ENCODE measurements at places on chromosomes 16 and 17. TPM values are rescaled to one million over a fixed set of nuclear protein-coding genes. Genes with fewer than 3 reads are reported as not detected.
A peak's percentile ranks its signal among the peaks of the same experiment; 100 is the strongest.

GRCh38 chr17:9512323-9513168 lies 63.1 kb downstream of the STX8 start:
- no peak for DNase-seq
- H3K27ac ChIP-seq = no peak overlapping the region
- H3K4me1 ChIP-seq = no peaks in the 10 kb centered on the region
- H3K36me3 ChIP-seq = no peaks in the 10 kb centered on the region

CA7 gene
- not detected for total RNA-seq

KRTAP4-6 gene
- total RNA-seq = not detected

GRCh38 chr16:5393070-5393469 lies 295.5 kb upstream of the EEF2KMT start:
- no peaks in the 10 kb centered on the region for H3K36me3 ChIP-seq
- no peak for DNase-seq
- no peak overlapping the region for H3K27ac ChIP-seq
- H3K4me3 ChIP-seq = no peak overlapping the region

GRCh38 chr17:10737168-10737622 lies 7.4 kb upstream of the TMEM220 start:
- H3K36me3 ChIP-seq = no peaks in the 10 kb centered on the region
- H3K4me3 ChIP-seq = peak overlapping the region; percentile 11
- H3K27me3 ChIP-seq = no peaks in the 10 kb centered on the region
- DNase-seq = peak; percentile 81
- H3K27ac ChIP-seq = no peak overlapping the region

DNA sequence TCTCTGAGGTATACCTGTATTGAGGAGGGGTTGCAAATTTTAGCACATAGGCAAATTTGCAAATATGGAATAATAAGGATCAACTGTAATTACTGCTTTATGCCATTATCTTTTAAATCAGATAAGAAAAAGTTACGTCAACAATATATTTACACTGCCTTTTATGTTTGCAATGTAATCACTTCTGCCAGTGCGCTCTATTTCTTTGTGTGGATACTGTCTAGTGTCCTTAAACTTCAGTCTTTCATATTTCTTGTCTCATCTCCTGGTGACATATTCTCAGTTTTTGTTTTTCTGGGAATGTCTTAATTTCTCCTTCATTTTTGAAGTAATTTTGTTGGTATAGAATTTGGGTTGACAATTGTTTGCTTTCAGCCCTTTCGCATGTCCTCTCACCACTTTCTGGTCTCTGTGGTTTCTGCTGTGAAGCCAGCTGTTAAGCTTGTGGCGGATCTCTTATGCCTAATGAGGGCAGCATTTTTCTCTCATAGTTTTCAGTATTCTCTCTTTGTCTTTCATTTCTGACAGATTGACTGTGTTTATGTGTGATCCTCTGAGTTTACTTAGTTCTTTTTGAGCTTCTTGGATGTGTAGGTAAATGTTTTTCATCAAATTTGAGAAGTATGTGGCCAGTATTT lies 37.6 kb upstream of the ABCC11 start:
- no peak for DNase-seq
- no peak overlapping the region for H3K4me3 ChIP-seq
- no peak overlapping the region for H3K27ac ChIP-seq
- peaks cover 10% of the 10 kb centered on the region for H3K4me1 ChIP-seq

DNA sequence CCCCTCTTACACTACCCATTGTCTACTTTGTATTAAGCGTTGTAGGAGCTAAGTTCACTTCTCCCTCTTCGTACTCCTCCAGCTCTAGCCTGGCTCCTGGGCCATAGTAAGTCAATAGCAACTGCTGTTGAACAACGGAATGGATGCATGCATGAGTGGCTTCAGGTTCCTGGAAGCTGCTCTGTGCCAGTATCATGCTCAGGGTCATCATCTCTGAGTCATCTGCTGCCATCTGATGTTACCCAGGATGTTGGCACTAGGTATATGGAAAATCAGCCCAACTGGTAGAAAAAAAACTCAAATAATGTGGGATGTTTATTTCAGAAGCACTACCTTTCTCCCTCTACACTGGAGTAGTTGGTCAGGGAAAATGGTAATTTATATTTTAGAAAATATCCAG lies 536.8 kb downstream of the NPIPA7 start:
- no peaks in the 10 kb centered on the region for H3K27me3 ChIP-seq
- H3K36me3 ChIP-seq = no peaks in the 10 kb centered on the region
- H3K4me3 ChIP-seq = no peak overlapping the region
- no peak overlapping the region for H3K27ac ChIP-seq
- no peak for DNase-seq
- H3K4me1 ChIP-seq = no peaks in the 10 kb centered on the region

DNA sequence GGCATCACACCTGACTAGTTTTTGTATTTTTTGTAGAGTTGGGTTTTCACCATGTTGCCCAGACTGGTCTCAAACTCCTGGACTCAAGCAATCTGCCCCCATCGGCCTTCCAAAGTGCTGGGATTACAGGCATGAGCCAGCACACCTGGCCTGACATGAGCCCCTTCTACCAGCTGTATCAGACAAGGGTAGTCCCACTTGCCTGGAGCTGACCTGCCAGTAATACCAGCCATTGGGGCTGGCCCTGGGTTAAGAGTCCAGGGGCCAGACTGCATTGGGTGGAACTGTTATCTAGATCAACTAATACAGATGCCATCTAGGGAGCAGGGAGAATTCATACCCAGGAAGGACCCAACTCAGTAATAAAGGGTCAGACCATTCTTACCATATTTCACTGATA lies 28.1 kb downstream of the WSB1 start:
- H3K27ac ChIP-seq = no peak overlapping the region
- DNase-seq = no peak
- no peaks in the 10 kb centered on the region for H3K27me3 ChIP-seq

- no peak overlapping the region for H3K27ac ChIP-seq
- no peaks in the 10 kb centered on the region for H3K27me3 ChIP-seq
- H3K4me3 ChIP-seq = peak overlapping the region; percentile 87
Observed at GRCh38 chr16:46828943-46829342, 2.0 kb downstream of the C16orf87 start.

DNA sequence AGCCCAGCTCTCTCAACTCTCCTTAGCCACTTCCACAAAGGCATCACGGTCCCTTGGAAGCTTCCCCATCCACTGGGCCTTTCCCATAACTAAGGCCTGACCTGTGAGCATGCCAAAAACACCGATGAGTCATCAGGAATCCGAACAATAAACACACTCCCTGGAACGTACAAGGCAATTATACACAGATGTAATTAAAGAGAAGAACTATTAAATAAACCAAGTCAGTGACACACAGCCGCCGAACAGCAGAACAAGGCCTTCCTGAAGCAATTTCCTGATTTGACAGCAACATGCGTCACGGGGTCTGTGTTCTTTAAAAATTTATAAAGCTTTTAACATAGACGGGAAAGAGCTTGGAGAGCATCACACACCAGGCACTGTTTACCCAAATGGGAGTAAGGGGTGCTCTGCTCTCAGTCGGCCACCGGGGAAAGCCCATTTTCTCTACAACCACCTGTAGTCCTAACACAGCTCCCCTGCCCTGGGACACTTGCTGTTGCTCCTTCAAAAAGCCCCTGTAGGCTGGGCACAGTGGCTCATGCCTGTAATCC lies 29.4 kb downstream of the COG7 start:
- H3K27me3 ChIP-seq = no peaks in the 10 kb centered on the region
- H3K4me1 ChIP-seq = no peaks in the 10 kb centered on the region
- no peak overlapping the region for H3K4me3 ChIP-seq
- DNase-seq = peak; percentile 21
- 0 out of 2 replicates have a peak, but pooled peaks cover 3% of the 10 kb centered on the region for H3K36me3 ChIP-seq
- H3K27ac ChIP-seq = no peak overlapping the region

KCNAB3 gene
- 0.29 TPM for total RNA-seq

DNA sequence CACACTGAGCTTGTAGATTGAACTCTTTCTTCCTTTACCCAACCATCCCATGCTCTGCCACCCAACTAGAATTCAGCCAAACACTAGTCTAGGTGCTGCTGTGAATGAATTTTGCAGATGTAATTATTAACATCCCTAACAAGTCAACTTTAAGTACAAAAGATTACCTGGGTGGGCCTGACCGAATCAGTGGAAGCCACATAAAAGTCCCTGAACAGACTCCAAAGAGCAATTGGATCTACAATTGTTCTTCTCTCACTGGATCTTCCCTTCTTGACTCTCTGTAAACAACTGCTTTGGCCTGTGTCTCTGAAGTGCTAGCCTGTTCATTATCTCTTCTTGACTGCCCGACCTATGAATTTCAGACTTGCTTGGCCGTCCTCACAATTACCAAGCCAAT lies 67.9 kb downstream of the PMP22 start:
- no peaks in the 10 kb centered on the region for H3K27me3 ChIP-seq
- H3K36me3 ChIP-seq = no peaks in the 10 kb centered on the region
- H3K4me3 ChIP-seq = no peak overlapping the region
- no peaks in the 10 kb centered on the region for H3K4me1 ChIP-seq
- H3K27ac ChIP-seq = no peak overlapping the region

WNT3 gene
- total RNA-seq = 8.5 TPM
